Mammary epithelial cell (primary cell): ENCODE measurements at places on chromosomes 1 and 21. TPM values are rescaled to one million over a fixed set of nuclear protein-coding genes. Genes with fewer than 3 reads are reported as not detected.

AGMAT gene
- 0.83 TPM for total RNA-seq

KCNQ4 gene
- total RNA-seq: not detected

ARTN gene
- 22.8 TPM for total RNA-seq

LENEP gene
- 1.5 TPM for total RNA-seq

IGFN1 gene
- not detected for total RNA-seq

SEMA6C gene
- total RNA-seq: 0.50 TPM

CLCNKB gene
- not detected for total RNA-seq

MDM4 gene
- total RNA-seq: 37.1 and 70.5 TPM in 2 replicates

LAMC1 gene
- 131 and 164 TPM in 2 replicates for total RNA-seq

GRCh38 chr1:196502437-196502836, 105.8 kb downstream of the KCNT2 start:
- no peak for DNase-seq

DNA sequence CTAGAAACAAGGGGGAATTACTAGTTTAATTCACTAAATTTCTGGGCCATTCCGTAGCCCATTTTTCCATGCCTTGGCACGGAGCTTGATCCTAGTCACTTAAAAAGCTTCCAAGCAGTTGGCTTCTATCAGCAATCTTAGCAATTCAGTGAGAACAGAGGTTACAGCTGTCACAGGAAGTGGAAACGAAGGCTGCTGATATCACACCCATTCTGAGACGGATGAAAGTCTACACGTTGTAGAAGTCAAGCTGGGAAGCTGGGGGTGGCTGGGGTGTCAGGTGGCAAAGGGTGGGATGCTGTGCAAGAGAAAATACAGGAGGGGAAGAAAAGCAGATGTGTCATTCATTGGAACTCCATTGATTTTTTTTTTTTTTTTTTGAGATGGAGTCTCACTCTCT, 11.8 kb upstream of the STMN1 start:
- DNase-seq: no peak

GRCh38 chr1:202288177-202288576, 53.6 kb downstream of the UBE2T start:
- DNase-seq: no peak

DNA sequence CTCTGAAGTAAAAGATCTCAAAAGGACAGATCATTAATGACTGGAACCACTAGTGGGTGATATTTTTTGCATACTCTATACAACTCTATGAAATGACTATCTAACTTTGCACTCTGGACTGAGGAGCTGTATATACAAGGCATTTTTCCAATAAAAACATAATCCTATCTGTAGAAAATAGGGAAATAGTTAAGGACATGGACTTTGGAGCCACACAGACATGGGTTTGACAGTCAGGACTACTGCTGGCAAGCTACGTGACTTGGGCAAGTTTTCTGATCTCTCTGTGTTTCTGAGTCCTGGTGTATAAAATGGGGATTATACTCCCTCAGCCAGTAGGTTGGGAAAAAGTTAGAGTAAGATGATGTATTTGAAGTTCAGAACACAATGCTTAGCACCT, 20.9 kb upstream of the HSD3B2 start:
- no peak for DNase-seq

GRCh38 chr1:28127617-28128257, 39.3 kb upstream of the EYA3 start:
- DNase-seq: no peak

DNA sequence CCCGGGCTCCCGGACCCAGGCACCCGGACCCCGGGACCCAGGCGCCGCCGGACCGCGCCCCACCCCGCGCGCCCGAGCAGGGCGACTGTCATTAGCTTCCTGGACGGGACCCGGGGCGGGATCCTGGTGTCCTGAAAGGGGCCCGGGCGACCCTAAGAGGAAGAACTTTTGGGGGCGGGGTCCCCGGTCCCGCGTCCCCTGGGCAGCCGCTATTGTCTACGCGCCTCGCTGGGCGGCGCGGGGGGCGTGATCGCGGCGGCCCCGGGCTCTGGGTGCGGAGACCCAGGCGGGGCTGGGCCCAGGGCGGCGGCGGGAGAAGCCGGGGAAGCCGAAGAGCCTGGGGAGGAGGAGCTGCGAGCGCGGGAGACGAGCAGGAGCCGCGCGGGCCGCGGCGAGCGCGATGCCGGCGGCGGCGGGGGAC, 465 bp downstream of the HUNK start:
- DNase-seq: no peak

- DNase-seq: peak; percentile 62
These were observed 88.6 kb upstream of the PKN2 start for GRCh38 chr1:88595355-88596002.

DNA sequence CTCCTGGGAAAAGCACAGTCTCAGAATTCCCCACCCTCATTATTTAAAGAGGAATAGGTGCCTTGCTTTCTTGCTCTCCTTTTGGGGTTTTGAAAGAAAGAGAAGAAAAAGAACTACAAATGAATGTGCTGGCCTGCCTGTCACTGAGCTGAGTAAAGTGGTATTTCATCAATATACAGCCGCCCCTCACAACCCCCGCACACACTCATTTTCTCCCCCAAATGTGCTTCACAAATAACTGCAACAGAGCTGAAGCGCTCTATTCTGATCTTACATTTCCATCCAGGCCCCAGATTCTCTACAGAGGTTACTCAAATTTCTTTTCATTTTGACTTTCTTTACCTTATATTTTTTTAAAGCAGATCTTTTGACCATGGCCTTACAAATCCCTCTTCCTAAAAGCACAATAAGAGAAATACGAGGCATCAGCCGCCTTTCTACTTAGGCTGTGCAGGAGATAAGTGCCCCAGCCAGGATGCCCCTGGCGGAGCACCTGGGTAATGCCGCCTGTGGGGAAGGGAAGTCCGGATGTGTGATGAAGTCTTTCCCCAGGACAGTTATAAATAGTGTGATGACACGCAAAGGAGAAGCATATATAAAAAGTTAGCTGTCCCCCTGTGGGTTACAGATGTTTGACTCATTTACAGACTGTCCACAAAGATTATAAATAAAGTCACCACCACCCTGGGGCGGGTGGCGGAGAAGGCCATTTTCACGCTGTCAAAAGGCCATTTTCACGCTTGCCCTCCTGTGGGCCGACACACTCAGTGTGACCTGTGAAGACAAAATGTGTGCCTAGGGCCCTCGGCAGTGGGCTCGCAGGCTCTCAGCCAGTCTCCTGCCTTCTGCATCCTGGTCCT, 6.5 kb downstream of the KCNN3 start:
- DNase-seq: no peak
